ENCODE measurements at places on chromosomes 11 and 22.

DNA sequence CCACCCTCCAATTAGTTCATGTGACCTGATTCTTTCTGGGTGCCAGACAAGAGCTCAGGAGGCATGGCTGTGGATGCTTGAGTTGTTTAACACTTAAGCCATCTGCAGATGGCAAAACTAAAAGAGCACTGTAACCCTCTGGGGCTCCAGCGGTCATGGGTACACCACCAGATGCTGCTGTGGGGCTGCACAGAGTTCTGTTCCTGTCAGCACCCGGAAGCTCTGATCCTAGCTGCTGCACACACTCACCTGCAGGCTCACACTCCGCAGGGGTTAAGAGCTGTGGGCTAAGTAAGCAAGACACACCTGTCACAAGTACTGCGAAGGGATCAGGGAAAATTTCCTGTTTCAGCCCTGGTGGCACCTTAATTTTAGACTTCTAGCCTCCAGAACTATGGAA lies 307.8 kb downstream of the C11orf87 start:
- no peak for DNase-seq

GRCh38 chr11:63572026-63572688 lies 9.0 kb upstream of the PLAAT2 start:
- no peak for DNase-seq

- no peak for DNase-seq
Measured at GRCh38 chr11:44913502-44913901, 37.2 kb downstream of the TP53I11 start.

DNA sequence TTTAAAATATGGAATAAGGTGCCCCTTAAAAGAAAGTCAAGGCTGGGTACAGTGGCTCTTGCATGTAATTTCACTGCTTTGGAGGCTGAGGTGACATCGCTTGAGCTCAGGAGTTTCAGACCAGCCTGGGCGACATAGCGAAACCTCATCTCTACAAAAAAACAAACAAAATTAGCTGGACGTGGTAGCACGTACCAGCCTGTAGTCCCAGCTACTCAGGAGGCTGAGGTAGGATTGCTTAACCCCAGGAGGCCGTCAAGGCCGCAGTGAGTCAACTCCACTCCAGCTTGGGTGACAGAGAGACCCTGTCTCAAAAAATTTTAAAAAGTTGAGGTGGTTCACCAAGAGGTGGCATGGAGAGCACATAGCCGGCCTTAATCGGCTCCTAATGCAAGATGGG lies 17.7 kb upstream of the ADORA2A start:
- DNase-seq = no peak

GRCh38 chr22:35708453-35708852 lies 9.2 kb upstream of the APOL5 start:
- DNase-seq = no peak

DNA sequence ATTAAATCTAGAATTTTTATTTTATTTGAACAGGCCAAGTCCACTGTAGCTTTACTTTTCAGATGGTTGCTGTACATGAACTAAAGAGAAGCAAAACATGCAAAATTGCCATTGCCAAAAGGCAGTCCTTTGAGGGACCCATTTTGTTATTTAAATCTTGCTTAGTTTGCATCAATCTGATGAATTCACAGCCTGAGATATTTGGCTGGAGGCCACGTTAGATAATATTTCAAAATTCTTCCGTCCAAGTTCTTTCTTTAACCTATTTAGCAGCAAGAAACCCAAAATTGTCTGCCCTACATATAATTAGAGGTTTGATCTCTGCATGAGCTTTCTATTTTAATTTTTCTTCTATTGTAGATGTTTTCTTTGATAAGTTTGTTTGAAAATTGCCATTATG lies 1706.9 kb upstream of the RAG2 start:
- no peak for DNase-seq

DNA sequence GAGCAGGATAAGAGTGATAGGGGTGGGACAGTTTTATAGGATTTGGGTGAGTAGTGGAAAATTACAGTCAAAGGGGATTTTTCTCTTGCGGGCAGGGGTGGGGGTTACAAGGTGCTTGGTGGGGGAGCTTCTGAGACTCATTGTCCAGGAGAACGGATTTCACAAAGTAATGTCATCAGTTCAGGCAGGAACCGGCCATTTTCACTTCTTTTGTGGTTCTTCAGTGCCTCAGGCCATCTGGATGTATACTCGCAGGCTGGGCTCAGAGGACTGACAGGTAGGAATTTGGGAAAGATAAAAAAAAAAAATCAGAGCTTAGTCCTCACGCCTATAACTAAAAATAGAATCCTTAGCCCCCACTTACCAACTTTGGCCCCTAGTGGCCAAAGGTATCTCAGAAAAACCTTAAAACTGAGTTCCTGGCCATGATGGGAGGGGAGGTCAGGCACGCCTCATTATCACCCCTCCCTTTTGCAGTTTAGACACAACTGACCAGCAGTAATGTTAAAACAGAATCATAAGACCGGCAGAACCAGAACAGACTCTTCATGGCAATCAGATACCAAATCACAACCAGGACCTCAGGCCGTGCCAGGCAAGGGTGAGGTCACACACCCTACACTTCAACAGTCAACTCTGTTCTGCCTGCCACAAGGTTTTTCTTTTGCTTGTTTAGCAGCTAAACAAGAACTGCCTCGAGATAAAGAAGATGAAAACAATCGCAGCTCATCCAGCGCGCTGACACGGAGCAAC lies 8.9 kb upstream of the APOBEC3G start:
- DNase-seq = no peak

- DNase-seq = peak; percentile 29
Measured at GRCh38 chr11:1336836-1337646, 27.6 kb upstream of the TOLLIP start.

DNA sequence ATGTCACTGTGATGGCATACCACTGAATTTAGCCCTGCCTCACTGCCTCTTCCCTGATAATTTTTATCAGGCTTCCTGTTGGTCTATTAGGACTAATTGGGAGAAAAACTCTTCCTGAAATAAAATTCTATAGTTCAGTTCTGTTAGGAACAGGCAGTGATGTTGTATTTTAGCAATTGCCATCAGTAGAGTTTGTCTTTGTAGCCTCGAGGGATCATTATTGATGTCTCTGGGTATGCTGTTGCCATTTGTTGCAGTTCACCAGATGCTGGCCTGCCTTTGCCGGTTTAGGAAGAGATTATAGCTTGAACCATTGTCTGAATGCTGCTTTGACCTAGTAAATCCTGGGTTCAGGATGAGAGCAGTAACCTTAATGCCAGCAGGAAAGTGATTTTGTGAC lies 41.0 kb downstream of the KDM2A start:
- no peak for DNase-seq

DNA sequence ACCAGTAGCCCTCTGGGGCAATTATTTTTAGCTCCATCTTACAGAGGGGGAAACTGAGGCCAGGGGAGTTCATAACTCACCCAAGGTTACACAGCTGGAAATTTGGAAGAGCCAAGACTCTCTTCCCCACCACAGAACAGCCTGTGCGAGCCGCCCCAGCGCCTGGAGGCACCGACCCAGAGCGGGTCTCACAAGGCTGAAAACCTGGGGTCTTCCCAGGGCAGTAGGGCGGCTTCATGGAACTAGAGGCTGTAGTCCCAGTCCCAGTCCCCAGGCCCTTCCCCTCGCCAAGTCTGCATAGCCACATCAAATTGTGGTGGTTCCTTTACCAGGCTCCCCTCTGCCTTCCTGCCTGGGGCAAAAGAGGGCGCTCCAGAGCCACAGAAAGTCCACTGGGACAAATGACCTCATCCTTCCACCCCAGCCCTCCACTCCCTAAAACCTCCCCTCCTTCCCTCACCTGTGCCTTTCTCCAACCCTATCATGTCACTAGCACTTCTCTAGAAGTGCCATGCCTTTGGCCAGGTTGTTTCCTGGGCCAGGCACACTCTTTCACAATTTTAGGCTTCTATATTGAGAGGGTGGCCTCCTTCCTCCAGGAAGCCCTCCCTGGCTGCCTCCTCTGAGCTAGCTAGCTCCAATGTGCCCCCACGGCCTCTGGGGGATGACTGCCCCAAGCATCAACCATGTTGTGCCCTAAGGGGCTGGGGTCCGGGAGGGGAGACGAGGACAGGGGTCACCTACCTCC lies 15.2 kb upstream of the CDC42EP1 start:
- DNase-seq = peak; percentile 30

DNA sequence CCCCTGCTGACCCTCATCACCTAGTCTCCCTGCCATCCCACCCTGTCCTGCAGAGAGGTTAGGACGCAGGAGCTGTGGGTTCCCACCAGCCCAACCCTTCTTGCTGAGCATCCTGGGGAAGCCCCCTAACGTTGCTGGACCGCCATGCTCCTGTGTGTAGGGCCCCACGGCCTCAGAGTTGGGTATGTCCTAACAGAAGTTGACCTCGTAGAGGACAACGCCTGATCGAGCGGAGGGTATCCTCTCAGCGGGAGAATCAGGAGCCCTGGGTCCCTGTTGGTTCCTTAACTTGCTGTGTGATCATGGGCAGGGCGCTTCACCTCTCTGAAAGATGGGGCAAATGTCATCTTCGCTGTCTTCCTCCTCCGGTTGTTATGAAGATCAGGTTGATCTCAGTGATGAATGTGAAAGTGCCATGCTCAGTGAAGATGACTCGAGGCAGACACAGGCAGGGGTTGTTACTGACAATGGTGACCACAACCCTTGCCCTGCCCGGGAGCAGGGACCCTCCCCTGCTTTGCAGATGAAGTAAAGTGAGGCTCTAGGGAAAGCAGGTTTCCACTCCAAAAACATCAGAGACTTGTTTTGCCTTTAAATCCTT lies 19.3 kb upstream of the CD5 start:
- no peak for DNase-seq

GRCh38 chr11:68661697-68662603 lies 22.4 kb upstream of the GAL start:
- DNase-seq = no peak

GRCh38 chr11:71447791-71448256 lies 369 bp downstream of the DHCR7 start:
- no peak for DNase-seq

GRCh38 chr11:79022265-79022664 lies 418.6 kb downstream of the TENM4 start:
- DNase-seq = no peak

- no peak for DNase-seq
Measured at GRCh38 chr22:49064836-49065235, 762.8 kb downstream of the BRD1 start.

DNA sequence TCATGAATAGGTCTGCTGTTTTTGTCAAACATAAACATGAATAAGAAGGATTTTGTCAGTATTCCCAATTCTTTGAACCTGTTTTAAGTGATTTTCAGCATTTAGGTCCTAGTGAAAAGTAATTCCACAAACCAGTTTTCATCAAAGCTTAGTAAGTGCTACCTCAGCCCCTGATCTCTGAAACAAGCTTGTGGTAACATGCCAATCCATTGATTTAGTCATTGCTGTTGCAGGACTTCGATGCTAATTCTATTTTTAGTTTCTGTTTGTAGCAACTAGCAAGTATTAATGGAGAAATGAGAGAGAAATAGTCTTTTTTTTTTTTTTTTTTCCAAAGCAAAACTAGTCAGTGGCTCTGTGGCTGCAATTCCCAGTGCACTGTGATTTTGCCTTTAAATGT lies 91.4 kb downstream of the JRKL start:
- no peak for DNase-seq

DNA sequence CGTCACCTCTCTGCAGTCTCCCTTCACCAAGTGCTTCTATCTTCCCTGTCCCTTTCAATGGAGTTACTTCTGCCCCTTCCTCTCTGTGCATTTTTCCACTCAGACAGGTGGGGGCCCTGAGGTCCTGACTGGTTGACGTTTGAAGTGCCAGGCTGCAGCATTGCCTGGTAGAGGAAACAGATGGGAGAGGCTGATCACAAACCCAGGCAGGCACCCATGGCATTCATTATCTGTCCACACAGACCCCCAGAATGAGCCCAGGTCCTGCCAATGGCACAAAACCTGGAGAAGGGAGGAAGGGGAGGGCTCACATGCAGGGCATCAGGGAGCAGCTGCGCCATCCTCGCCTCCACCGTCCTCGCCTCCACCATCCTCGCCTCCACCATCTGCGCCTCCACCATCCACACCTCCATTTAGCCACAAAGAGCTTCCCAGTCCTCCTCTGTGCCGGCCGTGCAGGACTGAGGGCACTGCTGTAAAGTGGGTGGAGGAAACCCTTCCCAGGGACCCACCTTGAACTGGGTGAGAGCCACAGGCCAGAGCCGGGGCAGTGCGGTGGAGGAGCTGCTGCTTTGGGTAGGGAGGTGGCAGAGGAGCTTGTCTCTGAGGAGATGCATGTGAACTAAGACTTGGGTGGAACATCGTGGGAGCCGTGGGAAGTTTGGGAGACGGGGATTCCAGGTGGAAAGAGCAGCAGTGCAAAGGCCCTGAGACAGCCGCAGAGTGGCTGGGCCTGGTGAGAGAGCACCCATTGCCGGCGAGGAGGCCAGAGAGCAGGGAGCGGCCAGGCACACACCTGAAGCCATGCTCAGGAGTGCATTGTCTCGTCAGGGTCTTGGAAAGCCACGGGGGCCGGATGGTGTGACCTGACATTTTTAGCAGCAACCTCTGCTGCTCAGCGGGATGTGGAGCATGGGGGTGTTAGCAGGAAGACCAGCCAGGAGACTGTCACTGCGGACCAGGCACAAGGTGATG lies 145.1 kb downstream of the TBC1D22A start:
- no peak for DNase-seq

- no peak for DNase-seq
Measured at GRCh38 chr11:75195167-75195962, 44.5 kb downstream of the SLCO2B1 start.

- no peak for DNase-seq
Measured at GRCh38 chr11:2088284-2088683, 50.9 kb downstream of the IGF2 start.

- DNase-seq = no peak
Measured at GRCh38 chr11:46246521-46246920, 30.9 kb upstream of the CREB3L1 start.

GRCh38 chr11:11318961-11319360 lies 34.1 kb downstream of the CSNK2A3 start:
- no peak for DNase-seq

DNA sequence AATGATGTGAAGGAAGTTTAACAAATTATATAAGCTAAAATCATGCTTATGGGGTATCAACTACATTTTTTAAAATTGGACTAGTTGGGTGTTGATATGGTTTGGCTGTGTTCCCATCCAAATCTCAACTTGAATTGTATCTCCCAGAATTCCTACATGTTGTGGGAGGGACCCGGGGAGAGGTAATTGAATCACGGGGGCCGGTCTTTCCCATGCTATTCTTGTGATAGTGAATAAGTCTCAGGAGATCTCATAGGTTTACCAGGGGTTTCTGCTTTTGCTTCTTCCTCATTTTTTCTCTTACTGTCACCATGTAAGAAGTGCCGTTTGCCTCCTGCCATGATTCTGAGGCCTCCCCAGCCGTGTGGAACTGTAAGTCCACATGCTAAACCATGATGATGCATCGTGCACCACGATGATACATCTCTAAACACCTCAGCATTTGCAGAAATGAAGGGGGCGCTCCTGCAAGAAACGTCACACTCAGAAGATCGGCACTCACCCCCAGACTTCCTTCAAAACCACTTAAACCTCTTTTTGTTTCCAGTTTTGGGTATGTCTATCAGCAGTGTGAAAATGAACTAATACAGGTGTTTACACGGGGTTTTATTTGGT lies 340.0 kb downstream of the SHANK2 start:
- no peak for DNase-seq

All from stimulated activated CD4-positive, alpha-beta T cell treated with anti-CD3 and anti-CD28 coated beads, Interleukin-15, amount 100 ng/mL, for 1 hour (primary cell).